Stimulated activated CD8-positive, alpha-beta memory T cell treated with anti-CD3 and anti-CD28 coated beads, Interleukin-2, amount 100 ng/mL, for 1 hour (primary cell): ENCODE measurements at places on chromosomes 12 and 14.
A peak's percentile ranks its signal among the peaks of the same experiment; 100 is the strongest.

GRCh38 chr14:105466531-105467248 is 7.9 kb upstream of the CRIP2 start:
- DNase-seq: no peak

DNA sequence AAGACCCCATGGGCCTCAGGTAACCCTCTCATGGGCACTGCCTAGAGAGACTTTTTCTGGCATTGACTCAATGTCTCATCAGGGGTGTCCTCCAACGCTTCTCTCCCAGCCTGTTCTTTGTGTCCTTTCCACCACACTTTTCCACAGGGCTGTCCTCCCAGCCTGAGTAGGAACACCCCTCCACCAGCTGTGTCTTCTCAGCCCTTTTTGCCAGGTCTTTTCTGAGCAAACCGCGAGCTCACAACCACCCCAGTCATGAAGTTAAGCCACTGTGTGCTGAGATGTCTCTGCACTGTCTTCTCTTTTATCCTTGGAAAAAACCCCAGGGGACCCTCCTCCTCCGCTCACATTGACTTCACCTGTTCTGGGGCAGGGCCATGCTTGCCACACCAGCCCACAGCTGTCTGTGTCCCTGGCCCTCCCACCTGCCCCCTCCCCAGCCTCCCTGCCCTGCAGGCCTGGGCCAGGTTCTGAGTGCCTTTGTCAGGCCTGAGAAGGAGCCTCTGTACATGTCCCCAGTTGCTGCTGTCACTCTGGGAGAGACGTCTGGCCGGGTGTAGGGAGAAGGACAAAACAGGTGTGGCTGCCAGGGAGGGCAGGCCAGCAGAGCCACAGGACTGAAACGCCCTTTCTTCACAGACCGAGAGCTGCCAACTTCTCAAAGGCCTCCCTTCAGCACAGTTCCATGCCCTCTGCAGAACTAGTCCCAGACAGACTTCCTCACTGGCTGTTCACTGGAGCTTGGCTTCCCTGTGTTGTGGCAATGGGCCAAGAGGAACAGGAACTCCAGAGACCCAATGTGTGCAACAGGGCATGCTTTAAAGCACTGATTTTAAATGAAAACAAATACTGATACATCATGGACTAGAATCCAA is 50.5 kb upstream of the PNMA1 start:
- DNase-seq: no peak

DNA sequence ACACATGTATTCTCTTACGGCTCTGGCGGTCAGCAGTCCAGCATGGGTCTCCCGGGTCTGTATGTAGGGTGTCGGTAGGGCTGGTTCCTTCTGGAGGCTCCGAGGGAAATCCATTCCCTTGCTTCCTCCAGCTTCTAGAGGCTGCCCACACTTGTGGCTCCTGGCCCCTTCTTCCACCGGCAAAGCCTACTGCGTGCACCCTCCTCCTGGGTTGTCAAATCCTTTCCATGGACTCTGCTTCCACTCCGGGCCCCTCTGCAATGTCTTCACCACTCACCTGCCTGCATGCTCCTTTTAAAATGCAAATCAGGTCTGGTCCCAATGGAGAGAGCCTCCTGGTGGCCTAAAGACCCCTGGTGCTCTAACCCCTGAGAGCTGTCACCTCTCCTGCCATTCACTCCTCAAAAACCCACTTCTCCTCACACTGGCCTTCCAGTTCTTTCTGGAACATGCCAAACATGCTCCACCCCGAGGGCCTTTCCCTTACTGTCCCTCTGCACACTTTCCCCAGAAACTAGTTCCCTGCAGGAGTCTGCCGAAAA is 108.5 kb downstream of the DICER1 start:
- no peak for DNase-seq

DNA sequence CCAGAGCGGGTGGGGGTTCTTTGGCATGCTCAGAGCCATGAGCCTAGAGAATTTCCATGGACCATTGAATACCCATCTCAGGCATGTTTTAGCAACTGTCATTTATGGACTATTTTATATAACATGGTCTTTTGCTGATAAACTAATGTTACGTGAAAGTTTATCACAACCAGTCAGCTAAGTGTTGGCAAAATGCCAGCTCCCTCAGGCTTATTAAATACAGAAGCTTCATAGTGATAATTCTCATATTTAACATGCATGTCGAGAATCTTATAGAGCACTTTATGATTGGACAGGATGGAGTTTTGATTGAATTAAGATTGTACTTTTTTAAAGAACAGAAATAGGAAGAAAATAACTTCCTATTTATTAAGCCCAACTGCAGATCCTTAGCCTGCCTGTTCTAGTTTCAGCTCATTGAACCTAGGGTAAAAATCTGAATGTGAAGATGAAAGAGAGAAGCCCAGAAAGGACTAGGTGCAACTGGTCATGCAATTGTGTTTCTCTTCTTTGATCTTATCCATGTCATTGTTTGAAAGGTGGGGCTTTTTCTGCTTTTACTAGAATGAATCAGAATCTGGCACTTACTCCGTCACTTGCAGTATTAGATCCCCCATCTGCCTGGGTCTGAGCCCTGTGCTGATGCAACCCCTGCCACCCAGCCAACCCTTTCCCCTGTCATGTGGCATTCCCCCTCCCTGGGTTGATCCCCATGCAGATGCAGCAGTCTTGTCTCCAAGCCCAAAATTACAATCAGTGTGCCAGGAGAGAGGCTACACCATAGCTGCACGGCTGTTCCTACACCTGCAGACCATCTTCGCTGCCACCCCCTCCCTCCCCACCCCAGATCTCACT is 134.6 kb upstream of the EVL start:
- DNase-seq: no peak

GRCh38 chr12:103998976-103999375 is 33.3 kb downstream of the TDG start:
- DNase-seq: no peak

GRCh38 chr12:94100990-94101737 is 47.2 kb upstream of the PLXNC1 start:
- peak; percentile 63 for DNase-seq

- no peak for DNase-seq
Measured at GRCh38 chr12:124125203-124125871, 152.3 kb downstream of the ZNF664 start.

DNA sequence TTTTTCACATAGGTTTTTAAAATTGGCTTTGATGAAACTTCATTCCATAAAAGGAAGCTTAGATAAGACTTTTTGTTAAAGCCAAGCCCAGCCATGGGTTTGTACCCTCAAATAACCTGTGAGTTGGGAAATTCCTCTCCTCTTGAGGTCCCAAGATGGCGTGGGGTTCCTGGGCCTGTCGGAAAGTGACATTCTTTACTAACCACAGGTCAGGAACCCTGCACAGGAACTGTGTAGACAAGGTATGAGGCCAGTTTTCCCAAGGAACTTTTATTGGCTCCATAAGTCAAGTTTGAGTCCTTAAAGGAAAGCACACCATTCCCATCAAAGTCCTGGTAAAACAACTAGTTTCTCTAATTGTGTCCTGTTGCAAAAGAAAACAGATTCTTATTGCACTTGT is 65.0 kb upstream of the AMN start:
- DNase-seq: no peak

- no peak for DNase-seq
Measured at GRCh38 chr12:123384318-123384993, 524 bp downstream of the KMT5A start.

GRCh38 chr12:121649819-121650353 is 19.6 kb downstream of the MORN3 start:
- no peak for DNase-seq

- DNase-seq: no peak
Measured at GRCh38 chr14:67240168-67240932, 885 bp upstream of the PALS1 start.

DNA sequence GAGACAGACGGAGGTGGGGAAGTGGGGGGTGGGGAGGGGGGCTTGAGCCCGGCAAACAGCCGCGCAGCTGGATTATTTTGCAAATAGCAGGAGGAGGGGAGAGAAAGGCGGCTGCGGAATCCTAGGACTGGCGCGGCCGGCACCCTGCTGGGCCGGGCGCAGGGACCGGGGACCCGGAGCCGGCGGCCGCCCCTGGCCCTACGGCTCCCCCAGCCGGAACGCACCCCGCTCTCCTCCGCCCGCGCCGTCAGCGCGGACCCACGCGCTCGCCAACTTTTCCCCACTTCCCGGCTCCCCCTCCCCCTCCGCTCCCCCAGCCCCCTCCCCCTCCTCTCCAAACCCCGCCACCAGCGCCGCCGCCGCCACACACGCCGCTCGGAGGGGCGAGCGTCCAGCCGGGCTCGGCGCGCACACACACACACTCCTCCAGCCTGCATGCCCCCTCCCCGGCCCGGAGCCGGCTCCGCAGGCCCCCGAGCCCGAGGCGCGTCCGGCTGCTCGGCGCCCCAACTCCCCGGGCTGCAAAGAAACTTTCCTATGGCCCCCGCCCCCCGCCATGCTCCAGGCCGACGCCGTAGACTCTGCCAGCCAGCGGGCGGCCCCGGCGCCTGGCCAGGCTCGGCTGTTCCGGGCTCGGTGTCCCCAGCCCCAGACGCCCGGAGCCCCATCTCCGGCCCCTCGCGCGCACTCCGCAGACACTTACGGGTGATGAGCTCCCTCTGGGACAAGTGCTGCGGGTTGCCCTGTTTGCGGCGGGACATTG is 1.4 kb downstream of the BCL11B start:
- no peak for DNase-seq

- no peak for DNase-seq
Measured at GRCh38 chr14:63276492-63277342, 42.0 kb downstream of the GPHB5 start.

- no peak for DNase-seq
Measured at GRCh38 chr12:46386360-46386867, 13.8 kb upstream of the SLC38A2 start.

DNA sequence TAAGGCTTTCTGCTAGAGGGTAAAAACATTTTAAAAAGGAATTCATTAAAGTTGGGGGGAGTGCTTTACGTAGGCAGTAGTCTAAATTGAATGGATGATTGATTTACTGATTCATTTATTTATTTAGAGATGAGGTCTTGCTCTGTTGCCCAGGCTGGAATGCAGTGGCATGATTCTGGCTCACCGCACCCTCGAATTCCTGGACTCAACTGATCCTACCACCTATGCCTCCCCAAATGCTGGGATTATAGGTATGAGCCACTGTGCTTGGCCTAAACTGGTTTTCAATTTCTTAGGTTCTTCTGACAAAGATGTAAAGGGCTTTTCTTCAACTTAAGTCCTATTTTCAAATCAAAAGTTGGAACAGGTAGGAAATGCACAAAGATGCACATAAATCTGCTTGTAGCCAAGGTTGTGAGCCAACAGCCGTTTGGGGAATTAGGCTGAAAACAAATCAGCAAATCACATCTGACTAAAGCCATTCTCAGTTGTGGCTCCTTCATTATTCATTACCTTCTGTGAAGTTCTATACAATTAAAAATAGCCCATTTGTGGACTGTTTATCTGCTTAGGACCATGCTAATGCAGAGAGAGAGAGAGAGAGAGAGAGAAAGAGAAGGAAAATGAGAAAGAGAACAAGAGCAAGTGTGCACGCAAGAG is 218.0 kb downstream of the PPM1H start:
- no peak for DNase-seq

DNA sequence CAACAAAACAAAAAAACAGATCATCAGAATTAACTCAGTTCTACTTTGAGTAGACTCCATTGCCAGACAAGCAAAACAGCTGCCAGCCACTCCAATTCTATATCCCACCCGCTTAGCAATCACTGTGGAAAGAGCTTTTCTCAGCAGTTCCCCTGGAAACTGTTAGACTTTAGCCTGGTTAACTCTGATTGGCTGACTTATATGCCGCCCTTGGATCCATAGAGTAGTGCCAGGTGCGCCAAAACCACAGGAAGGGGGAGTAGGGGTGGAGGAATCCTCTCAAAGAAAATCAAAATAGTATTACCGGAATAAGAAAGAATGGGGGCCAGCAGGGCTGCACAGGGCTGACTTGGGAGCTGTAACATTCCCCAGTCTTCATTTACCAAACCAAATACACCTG is 5.4 kb upstream of the EML5 start:
- no peak for DNase-seq

DNA sequence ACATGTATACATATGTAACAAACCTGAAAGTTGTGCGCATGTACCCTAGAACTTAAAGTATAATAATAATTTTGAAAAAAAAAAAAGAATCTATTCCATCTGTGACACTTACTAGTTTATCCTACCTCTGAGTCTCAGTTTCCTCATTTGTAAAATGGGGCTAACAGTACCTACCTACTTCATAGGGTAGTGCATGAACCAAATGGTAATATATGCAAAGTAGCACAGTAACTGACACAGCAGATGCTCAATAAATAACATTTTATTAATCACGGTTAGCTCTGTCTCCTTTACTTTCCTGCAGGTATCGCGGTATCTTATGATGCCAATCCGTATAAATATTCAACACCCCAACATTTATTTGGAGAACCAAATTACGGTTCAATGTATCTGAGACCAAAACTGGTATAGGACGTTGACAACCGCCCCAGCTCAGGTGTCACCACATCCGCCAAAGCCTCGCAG is 703 bp downstream of the TMED10 start:
- no peak for DNase-seq

GRCh38 chr14:34888186-34888585 is 13.0 kb upstream of the BAZ1A start:
- DNase-seq: no peak

GRCh38 chr12:19186722-19187661 is 57.5 kb downstream of the PLEKHA5 start:
- DNase-seq: no peak

GRCh38 chr12:52382854-52383253 is 2.6 kb downstream of the KRT84 start:
- no peak for DNase-seq

DNA sequence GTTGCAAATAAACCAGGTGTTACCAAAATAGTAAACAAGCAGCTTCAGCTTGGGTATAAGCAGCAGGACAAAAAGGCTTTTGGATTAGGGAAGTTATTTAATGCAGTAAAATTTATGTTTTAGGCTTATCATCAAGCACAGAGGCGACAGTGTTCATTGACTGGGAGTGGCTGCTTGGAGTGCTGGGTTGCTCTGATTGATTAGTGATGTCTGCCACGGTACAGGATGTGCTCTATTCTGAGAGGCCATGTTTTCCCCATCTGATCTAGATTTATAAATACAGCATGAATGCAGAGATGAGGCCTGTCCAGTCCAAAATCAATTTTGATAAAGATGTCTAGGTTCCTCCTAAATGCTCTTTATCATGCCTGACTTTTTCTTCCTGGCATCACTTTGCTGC is 83.5 kb downstream of the MAP1LC3B2 start:
- no peak for DNase-seq

DNA sequence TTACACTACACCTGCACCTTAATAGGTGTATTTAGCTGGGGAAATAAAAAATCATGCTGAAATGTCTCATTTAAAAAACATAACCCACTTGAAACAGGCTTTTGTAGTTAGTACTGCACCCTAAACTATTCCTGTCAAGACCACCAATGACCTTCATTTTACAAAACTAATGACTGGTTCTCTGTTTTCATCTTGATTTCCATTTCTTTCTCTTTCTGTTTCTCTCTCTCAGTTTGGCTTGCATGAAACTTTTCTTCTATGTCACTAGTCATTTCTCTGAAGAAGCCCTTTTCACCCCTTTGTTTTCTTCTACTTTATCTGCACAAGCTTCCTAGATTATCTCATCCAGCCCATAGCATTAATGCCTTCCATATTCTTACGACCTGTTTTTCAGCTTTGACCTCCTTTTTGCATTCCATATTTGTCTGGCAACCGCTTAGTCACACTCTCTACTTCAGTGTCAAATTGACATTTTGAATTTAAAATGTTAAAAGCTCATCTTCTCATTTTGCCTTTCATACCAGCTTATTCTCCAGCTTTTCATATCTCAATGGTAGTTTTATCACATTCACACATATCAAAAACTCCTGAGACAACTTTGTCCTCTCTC is 32.7 kb upstream of the KLRF1 start:
- DNase-seq: no peak
